ENCODE measurements at places on chromosomes 16 and 17.

DNA sequence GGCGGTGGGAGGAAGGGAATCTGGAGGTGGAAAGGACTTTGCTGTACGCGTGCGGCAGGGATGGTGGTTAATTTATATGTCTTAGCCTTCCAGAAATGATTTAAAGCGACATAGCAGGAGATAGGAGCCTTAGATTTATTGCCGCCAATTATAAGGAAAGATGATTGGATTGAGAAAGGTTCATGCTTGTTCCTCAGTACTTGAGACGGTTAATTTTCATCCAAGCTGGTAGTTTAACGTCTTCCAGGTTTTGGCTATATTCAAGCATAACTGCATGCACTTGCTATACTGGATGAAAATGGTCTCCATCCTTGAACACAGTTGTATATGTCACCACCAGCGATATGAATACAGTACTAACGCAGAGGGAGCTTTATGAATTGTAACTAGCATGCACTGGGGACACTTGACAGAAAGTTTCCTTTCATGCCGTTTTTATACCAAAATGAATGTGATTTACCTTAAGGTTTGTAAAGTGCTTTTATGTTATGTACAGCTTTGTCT lies 610 bp upstream of the PEX12 start:
- no peak for DNase-seq

- no peak for DNase-seq
Observed at GRCh38 chr17:43597624-43598356, 51.6 kb upstream of the ETV4 start.

DNA sequence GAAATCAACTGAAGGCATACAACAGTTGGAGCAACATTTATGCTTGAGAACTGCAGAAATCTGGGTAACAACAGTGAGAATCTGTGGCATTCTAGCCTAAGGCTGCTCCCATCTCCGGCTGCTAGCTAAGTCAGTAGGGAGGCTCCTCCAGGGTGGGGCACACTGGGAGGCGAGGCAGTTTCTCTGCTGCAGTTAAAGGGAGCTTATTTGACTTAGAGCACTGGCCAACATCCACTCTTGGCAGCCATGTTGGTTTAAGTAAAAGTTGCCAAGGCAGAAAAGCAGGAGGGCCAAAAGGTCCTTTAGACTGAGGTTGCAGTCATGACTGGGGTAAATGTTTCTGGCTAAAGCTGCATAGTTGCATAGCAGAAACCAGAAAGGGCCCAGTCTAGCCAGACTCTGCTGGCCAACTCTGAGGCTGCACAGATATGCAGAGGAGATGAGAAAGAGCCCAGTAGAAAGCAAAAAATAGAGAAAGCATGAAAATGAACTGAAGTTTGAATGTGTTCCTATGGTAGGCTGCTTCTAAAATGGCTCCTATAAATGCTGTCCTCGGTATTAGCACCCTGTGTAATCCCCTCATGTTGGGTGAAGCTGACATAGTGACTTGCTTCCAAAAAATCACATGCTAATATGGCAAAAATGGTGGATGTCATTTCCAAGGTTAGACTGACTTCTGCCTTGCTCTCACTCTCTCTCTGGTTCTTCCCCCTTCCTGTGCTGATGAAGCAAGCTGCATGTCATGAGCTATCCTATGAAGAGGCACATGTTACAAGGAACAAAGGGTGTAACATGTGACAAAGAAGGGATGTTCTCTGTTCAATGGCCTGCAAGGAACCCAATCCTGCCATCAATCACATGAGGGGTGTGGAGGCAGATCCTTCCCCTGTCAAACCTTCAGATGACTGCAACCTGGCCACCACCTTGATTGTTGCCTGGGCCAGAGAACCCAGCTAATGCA lies 3.7 kb upstream of the C16orf78 start:
- no peak for DNase-seq

DNA sequence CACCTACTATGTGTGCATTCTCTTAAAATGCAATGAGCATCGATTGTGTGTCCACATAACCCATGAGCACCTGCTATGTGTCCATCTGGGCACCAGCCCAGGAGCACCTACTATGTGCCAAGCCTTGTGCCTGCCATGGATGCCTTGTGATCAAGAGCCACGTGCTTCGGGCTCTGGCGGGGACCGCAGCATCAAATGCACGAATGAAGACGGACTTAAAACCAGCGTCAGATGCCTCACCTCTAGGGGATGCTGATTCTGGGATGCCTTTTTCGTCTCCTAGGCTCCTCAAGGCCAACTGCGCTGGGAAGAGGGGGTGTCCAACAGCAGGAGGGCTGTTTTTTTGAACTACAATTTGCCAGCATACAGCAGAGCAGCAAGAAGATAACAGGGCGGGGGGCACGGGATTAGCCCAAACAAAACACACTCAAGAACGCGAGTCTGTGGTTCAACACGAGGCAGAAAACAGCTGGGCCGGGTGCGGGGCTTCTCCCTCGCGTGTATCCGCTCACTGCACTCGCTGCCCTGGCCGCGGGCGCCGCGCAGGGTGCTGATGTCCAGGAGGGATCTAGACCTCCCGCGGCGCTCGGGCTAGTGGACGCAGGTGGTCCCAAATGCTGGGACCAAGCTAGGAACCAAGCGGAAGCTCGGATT lies 1.2 kb upstream of the GLIS2 start:
- DNase-seq = no peak

DNA sequence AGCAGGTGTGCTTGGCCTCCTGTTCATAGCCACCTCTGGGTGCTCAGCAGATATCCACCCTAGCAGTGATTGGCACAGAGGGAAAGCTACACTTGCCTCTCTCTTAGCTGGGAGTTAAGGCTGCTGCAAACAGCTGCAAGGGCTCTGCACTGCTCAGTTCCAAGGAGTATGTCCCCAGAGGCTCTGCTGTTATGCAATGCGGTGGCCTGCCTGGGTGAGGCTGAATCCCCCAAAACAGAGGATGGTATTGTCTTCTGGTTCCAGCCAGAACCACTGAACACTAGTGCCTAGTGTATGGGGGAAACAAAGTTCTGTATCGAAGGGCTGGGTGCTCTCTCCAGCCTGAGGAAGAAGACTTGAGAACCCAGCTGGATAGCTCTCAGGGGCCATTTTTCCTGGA lies 16.8 kb downstream of the TMEM94 start:
- DNase-seq = no peak

GRCh38 chr17:77462090-77462489 lies 321.3 kb downstream of the SEC14L1 start:
- DNase-seq = no peak

DNA sequence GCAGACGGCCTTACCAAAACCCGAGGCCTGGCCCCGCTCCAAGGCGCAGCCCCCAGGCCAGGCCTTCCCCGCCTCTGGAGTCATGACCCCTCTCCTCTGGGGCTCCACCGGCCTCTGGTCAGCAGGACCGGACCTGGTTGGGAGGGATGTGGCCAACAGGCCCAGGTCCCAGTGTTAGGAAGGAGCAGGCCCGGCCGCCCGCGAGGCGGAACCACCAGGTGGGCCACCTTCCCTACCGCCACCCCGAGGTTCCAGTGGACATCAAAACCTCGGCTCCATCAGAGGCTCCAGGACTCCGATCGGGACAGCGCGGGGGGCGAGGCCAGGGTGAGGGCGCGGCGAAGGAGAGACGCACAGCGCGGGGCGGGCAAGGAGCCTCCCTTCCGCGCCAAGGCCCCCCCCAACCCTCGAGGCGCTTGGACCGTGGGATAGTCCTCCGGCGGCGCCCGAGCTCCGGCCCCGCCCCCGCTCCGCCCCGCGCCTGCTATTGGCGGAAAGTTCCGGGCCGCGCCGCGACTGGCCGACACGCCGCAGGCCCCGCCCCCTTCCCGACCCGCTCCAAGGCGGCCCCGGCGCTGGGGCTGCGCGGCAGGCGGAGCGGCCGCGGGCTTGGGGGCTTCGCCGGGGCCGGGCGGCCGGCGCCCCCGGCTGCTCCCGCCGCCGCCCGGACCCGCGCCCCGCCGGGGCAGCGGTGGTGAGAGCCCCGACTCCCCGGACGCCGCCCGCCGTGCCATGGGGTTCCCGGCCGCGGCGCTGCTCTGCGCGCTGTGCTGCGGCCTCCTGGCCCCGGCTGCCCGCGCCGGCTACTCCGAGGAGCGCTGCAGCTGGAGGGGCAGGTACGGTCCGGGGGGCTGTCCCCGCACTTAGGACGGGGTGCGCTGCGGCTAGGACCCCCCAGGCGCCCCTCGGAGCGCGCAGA lies at the start of gene METRN:
METRN (plus strand) TSS at position 561 of the 919 bp plus-strand sequence; CDS start at position 733, 172 bp downstream.
- DNase-seq = peak; percentile 71

- no peak for DNase-seq
Observed at GRCh38 chr16:80733407-80733806, 71.0 kb downstream of the CDYL2 start.
